ENCODE measurements at places on chromosomes 2 and 18. TPM values are rescaled to one million over a fixed set of nuclear protein-coding genes. Genes with fewer than 3 reads are reported as not detected.

CYP27A1 gene
- 0.10 TPM for total RNA-seq

BCL11A gene
- total RNA-seq: not detected

CXCR4 gene
- total RNA-seq: 270 TPM

MC2R gene
- total RNA-seq: not detected

ABCG8 gene
- total RNA-seq: not detected

NEB gene
- 0.58 TPM for total RNA-seq

ECEL1 gene
- not detected for total RNA-seq
